SHP77 (cell line): ENCODE measurements at places on chromosomes 7 and 10.

GRCh38 chr10:60871215-60871614 is 72.8 kb downstream of the RHOBTB1 start:
- DNase-seq: no peak

DNA sequence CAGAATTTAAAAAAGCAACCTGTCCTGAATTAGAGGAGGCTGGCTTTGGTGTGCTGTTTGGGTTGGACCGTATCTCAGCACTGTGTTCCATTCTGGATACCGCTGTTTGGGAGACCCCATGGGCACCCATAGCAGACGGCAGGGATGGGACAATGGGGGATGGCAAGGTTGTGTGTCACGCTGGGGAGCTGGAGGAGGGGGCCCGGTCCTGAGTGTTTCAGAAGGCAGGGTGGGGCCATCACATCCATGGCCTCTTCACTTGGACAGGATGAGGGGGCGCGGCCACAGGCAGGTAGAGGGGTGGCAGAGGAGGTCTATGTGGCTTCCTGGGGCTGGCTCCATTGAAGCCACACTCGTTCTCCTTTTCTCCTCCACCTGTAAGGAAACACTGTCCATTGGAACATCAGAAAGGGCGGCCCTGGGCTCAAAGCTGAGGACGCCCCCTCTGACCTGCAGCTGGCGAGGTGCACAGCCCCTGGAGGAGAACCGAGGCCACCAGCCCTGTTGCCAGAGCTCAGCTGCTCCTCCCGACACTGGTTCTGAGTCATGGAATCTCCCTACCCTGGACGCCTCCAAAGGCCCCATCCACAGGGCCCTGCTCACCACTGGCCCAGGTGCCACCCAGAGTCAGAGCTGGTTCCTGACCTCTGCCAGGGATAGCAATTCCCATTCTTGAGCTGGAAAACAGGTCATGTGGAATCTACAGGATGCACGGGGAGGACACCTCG is 587.3 kb downstream of the DNAJB6 start:
- DNase-seq: no peak

DNA sequence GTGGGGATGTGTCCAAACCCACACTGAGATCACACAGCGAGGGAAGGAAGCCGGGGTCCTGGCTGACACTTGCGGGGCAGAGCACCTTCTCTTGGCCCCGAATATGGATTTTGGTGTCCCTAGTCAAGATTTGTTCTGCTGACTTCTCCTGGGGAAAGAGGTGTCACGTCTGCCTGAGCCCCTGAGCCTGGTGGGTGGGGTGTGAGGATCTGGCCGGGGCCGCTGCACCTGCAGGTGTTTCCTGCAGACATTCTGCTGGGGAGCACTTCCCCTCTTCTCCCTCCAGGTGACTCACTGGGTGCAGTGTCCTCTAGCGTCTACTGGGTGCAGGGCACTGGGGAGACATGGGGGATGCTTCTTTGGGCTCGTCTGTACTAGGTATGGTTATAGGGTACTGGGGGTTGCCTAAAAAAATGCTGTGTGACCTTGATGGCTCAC is 99.2 kb downstream of the GRK5 start:
- DNase-seq: peak; percentile 73

DNA sequence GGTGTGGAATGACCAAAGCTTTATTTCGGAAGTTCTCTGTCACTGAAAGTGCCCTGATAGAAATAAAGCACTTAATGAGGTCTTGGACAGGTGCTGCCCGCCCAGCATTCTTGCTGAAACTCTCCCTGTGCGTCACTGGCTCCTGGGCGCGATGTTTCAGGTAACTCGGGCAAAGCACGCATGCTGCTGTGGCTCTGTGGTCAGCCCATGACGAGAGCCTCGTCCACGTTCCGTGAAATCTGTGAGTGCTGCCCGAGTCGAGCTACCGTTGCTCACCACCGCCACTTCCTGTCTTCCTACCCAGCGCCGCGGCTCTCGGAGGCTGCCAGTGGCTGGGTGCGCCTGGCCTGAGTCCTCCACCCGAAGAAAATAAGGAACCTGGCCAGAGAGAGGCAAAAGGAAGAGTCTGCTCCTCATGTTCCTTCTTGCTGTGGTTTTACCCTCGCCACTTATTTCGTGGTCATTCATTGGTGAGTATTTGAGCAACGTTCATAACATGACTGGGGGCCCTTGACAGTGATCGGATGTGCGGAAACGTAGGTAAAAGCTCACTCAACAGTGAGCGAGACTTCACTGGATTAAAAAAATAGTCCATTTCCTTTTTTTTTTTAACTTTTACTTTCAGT is 95.5 kb downstream of the MAP3K8 start:
- no peak for DNase-seq
